ENCODE measurements at places on chromosomes 11 and 22.

GRCh38 chr22:38144025-38144405 is 33.5 kb upstream of the BAIAP2L2 start:
- DNase-seq = no peak

GRCh38 chr11:92107331-92107730 is 117.3 kb upstream of the FAT3 start:
- DNase-seq = no peak

DNA sequence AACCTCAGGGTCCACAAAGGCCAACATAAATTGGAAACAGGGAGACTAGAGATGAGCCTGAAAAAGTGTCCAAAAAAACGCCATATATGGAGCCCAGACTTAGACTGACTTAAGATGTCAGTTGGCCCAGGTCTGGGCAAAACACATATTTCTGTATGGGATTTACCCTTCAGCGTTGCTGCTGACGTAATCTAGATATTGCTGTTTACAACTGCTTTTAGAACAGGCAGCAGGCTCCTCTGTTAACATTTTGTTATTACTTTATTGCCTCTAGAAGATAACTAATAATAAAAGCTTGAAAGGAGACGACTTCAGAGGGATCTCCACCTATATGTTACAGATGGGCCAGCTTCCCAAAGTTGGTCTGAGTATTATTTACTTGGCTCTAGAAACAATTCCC is 8.7 kb downstream of the ME3 start:
- DNase-seq = no peak

- DNase-seq = no peak
These were observed 851.1 kb upstream of the RAG2 start for GRCh38 chr11:37449146-37449545.

GRCh38 chr22:30273711-30274436 is 7.2 kb upstream of the OSM start:
- DNase-seq = no peak

- DNase-seq = no peak
These were observed 13.4 kb downstream of the AP5B1 start for GRCh38 chr11:65767406-65767805.

- DNase-seq = no peak
These were observed 5.9 kb upstream of the IFITM3 start for GRCh38 chr11:326592-326841.

GRCh38 chr11:1220941-1221721 is 1.7 kb upstream of the MUC5B start:
- DNase-seq = no peak
